Vagina (tissue), 2 donors: ENCODE measurements at places on chromosomes 7 and 10. TPM values are rescaled to one million over a fixed set of nuclear protein-coding genes. Genes with fewer than 3 reads are reported as not detected.
A peak's percentile ranks its signal among the peaks of the same experiment; 100 is the strongest.

GRCh38 chr10:23345861-23346260 is 1.3 kb upstream of the C10orf67 start:
- H3K36me3 ChIP-seq, result no peaks in the 10 kb centered on the region
- H3K4me3 ChIP-seq, result no peak overlapping the region
- peaks cover 7% of the 10 kb centered on the region for H3K4me1 ChIP-seq
- no peaks in the 10 kb centered on the region for H3K27me3 ChIP-seq
- no peak overlapping the region for H3K27ac ChIP-seq

GRCh38 chr7:94338921-94339371 is 55.7 kb upstream of the COL1A2 start:
- no peak for DNase-seq
- H3K27ac ChIP-seq, result no peak overlapping the region
- H3K27me3 ChIP-seq, result no peaks in the 10 kb centered on the region
- no peaks in the 10 kb centered on the region for H3K4me1 ChIP-seq

- no peaks in the 10 kb centered on the region for H3K4me1 ChIP-seq
- H3K4me3 ChIP-seq, result no peak overlapping the region
- no peaks in the 10 kb centered on the region for H3K27me3 ChIP-seq
- H3K36me3 ChIP-seq, result no peaks in the 10 kb centered on the region
- DNase-seq, result no peak
Observed at GRCh38 chr10:124550293-124551034, 88.8 kb downstream of the LHPP start.

DNA sequence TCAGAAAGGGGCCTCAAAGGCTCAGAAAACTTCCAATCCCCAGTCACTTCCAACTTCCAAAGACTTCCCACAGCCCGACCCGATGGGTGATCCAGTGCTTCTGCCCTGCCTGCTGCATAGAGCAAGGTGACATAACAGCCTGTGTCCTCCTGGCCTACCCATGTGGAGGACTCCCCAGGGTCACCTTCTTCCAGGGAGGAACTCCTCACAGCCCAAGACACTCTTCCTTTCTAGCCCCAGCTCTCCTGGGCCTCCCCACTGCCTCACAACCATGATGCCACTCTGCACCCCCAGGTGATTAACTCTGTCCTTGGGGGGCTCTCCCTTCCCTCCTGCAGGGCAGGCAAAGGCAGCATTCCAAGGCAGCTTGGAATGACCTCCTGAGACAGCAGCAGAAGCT is 158.4 kb upstream of the PDE1C start:
- no peak overlapping the region for H3K27ac ChIP-seq
- H3K4me1 ChIP-seq, result no peaks in the 10 kb centered on the region
- no peaks in the 10 kb centered on the region for H3K27me3 ChIP-seq
- H3K36me3 ChIP-seq, result no peaks in the 10 kb centered on the region
- DNase-seq, result peak; percentile 74

DNA sequence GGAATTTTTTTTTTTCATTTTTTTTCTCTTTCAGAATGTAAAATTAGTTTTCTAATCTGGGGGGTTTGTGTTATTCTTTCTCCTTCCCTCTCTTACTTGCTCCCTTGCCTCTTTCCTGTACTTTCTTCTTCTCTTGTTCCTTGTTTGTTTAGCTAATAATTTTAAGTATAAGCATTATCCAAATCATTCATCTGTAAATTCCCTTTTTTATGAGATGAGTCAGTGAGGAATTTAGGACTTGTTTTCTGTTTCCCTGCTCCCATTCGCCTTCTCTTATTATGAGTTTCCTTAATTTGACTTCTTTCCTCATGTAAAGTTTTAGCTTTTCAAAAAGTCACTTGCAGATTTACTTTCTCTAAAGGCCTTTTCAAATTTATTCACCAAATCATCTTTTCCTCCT is 154.6 kb upstream of the ETV1 start:
- H3K27me3 ChIP-seq, result no peaks in the 10 kb centered on the region
- no peaks in the 10 kb centered on the region for H3K36me3 ChIP-seq
- H3K27ac ChIP-seq, result no peak overlapping the region
- H3K4me1 ChIP-seq, result no peaks in the 10 kb centered on the region
- DNase-seq, result no peak
- H3K4me3 ChIP-seq, result no peak overlapping the region

- H3K27me3 ChIP-seq, result no peaks in the 10 kb centered on the region
- H3K4me1 ChIP-seq, result no peaks in the 10 kb centered on the region
- H3K36me3 ChIP-seq, result no peaks in the 10 kb centered on the region
- DNase-seq, result peak; percentile 67
Observed at GRCh38 chr10:42979181-42979580, 97.7 kb upstream of the RET start.

GRCh38 chr7:118753479-118753878 is 529.0 kb downstream of the ANKRD7 start:
- DNase-seq, result no peak
- H3K4me1 ChIP-seq, result peaks cover 7% of the 10 kb centered on the region
- no peaks in the 10 kb centered on the region for H3K36me3 ChIP-seq
- no peak overlapping the region for H3K27ac ChIP-seq
- H3K4me3 ChIP-seq, result no peak overlapping the region

- H3K4me1 ChIP-seq, result peaks cover 100% of the 10 kb centered on the region
- peak overlapping the region; percentile 89 for H3K27ac ChIP-seq
- no peaks in the 10 kb centered on the region for H3K36me3 ChIP-seq
Observed at GRCh38 chr10:80461208-80462183, 7.4 kb downstream of the TSPAN14 start.

DNA sequence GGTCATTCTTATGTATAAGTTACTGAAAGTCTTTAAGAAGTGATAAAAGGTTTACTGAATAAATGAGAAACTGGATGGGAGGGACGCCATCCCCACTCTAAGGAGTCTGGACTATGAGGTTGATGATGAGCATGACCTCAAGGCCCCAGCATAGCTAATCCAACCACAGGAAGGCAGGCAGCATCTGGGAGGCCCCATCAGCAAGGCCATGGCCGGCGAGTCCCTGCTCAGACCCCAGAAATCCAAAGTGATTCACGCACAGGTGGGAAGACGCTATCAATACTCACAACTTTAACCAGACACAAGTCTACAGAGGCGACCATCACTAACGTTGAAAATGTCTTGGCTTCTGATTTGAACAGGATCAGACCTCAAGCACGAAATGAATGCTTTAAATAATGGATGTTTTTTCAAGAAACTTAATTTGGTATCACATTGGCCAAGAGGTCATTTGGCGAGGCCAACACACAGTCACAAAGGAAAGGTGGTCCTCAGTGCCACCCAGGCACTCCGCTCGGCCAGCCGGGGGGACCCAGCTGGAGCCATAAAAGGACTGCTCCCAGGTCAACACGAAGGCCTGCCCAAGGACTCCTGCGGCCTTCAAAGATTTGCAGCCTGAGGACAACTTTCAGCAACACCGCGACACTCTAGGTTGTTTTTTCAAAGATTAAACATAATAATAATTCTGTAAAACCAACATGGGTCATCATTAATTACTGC is 228.5 kb downstream of the PTPRN2 start:
- no peak overlapping the region for H3K27ac ChIP-seq
- no peaks in the 10 kb centered on the region for H3K27me3 ChIP-seq
- H3K36me3 ChIP-seq, result no peaks in the 10 kb centered on the region
- no peak overlapping the region for H3K4me3 ChIP-seq
- H3K4me1 ChIP-seq, result no peaks in the 10 kb centered on the region

- H3K36me3 ChIP-seq, result no peaks in the 10 kb centered on the region
- H3K4me1 ChIP-seq, result peaks cover 8% of the 10 kb centered on the region
- no peaks in the 10 kb centered on the region for H3K27me3 ChIP-seq
- no peak for DNase-seq
- no peak overlapping the region for H3K4me3 ChIP-seq
Observed at GRCh38 chr10:23311034-23311433, 33.6 kb downstream of the C10orf67 start.

DNA sequence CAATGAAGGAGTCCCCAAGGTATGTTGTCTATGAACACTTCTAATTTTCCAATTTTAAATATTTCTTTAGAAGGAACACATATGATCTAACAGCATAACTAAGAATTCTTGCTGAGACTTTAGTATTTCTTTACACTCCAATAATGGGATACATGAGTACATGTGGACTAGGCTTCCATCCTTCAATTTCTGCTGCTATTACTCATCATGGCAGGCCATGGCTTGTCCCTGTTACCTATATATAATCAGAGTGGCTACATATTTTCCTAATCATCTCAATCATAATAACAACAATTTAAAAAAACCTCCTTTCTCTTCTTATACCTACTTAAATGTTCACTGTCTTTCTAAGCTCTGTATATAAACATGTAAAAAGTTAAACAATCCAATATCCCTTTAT is 60.3 kb upstream of the TAC1 start:
- no peak overlapping the region for H3K4me3 ChIP-seq
- H3K27ac ChIP-seq, result no peak overlapping the region
- H3K36me3 ChIP-seq, result no peaks in the 10 kb centered on the region

The SCART1 gene
- 1.5 TPM for total RNA-seq

The NCOA4 gene
- 110 TPM for total RNA-seq

The RNF133 gene
- total RNA-seq, result 0.98 TPM

The CD36 gene
- 102 TPM for total RNA-seq

The FBXL13 gene
- total RNA-seq, result 0.98 TPM

The PDSS1 gene
- total RNA-seq, result 18.4 TPM

The TAF6 gene
- total RNA-seq, result 54.3 TPM
